ENCODE measurements at places on chromosomes 16 and 17.

DNA sequence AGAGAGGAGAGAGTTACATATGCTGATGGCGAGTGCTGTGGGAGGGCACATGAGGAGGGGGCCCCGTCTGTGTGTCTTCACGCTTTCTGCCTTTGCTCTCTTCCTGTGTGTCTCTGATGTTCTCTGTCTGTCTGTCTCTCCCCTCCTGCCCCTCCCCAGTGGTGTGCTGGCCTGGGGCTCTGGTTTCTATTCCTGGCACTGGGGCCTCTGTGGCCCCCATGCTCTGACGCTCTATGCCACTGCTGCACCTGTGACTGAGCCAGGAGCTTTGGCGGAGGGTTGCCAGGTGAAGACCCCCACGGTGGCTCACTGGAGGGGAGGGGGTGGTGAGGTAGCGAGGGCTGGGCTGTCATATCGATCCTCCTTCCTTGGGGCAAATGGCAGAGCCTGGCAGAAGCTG lies 24.6 kb upstream of the BRD7 start:
- DNase-seq: no peak

DNA sequence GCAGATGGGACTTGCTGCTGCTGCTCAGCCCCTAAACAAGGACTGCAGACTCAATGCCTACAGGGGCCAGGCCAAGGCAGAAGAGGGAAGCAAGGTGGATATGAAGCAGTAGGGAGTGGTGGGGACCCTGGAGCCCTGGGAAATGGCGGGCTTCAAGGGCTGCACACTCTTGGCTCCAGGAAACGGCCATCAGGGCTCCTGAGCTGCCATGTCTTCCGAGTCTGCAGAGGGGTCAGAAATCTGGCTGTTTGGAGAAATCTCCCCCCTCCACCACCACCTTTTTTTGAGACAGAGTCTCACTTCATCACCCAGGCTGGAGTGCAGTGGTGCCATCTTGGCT lies 169.1 kb downstream of the KATNIP start:
- DNase-seq: no peak

DNA sequence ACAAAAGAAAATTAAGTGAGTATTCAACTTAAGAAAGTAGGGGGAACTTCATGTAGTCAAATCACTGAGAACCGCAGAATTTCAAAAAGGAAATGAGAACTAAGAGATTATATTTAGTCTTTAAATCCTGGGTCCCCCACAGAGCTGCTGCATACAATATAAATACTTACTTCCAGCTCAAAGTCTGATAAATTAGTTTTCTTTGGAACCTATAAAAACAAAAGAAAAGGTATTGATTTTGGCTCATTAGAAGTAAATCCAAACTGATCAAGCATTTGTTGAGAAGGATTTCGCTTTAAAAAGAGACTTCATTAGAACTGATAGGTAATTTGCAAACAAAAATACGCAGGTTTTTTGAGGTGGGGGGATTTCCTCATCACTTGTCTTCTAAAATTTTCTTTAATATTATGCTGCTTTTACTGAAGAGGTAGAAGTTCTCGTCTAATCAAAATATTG lies 21.9 kb downstream of the PARN start:
- DNase-seq: no peak

GRCh38 chr17:56593086-56593645 lies 333 bp upstream of the NOG start:
- peak; percentile 43 for DNase-seq

DNA sequence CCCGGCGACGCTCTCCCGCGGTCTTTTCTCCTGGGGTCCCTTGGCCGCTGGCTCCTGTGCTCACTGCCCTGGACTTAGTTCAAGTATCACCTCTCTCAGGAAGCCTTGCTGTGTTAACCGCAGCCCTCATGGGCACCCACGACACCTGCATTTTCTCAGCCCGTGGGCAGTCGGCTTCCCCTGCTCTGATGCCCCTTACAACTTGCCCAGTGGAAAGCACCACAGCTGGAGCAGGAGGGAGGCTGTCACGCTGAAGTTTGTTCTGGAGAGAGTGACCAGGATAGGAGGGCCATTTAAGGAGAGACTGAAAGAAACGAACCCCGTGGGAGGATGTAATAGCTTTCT lies 395 bp downstream of the STXBP4 start:
- DNase-seq: no peak

- no peak for DNase-seq
These were observed 39.4 kb downstream of the PLCG2 start for GRCh38 chr16:81818568-81818896.

- DNase-seq: no peak
These were observed 23.9 kb downstream of the GLG1 start for GRCh38 chr16:74582970-74583369.

DNA sequence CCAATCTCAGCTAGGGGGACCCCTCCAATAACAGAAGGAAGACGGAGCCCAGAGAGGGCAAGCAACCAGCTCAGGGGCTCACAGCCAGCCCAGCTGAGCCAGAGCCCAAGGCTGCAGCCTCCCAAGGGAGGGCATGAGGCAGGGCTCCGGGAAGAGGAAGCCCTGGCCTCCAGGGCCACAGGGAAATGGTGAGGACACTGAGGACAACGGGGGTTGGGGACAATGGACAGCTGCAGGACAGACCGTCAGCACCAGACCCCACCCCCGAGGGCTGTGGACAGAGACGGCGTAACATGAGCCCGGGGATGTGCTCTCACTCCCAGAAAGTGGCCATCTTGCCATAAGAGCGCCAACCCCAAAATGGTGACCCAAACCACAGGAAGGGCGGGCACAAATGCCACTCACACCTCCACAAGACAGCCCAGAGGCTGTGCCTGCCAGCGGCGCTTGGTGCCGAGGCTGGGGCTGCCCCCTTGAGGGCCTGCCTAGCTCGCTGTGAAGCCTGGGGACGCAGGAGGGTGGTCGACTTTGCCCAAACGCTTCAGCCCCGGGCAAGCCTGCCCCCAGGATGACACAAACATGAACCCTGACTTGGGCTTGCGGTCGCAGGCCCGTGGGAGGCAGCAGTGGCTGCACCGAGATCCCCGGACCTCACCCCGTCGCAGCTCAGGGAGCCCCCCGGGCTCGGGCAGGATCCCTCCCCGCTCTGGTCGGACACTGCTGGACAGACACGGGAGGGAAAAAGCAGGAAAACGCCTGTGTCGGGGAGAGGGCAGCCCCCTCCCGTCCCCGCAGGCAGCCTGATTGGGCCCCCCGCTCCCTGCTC lies 10.5 kb downstream of the PIMREG start:
- DNase-seq: no peak

DNA sequence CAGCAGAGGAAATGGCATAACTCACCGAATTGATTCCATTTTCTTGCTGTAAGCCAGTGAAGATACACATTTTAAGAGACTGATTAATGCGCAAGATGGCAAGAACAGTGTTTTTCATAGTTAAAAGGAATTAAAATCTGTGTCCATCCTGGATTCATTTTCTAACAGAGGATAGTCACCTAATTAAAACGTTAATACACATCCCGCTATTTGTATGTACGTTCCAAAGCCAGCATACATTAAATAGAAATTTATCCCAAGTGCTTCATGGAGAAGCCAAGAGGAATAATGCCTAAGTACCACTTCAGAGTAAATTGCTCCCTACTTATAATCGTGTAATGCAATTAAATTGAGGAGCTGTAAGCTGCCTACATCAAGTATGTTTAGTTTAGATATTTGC lies 49.9 kb downstream of the RBFOX1 start:
- DNase-seq: no peak

DNA sequence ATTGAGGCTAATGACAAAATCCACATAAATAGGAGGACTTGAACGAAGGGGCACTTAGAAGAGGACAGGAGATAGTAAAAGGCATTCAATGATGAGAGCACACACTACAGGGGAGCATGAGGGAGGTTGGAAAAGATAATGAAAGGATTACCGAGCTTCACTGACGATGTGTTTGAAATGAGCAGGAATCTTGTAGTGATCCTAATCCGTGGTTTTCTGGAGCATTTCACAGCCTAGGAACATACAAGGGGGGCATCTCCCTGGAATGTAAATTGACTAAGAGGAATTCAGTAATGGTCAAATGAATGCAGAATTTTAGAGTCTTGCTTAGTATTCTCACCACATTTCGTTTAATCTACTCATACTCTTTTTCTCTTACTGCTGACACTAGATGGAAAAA lies 5.2 kb downstream of the ATMIN start:
- DNase-seq: no peak

- DNase-seq: no peak
These were observed 13.7 kb upstream of the CD300E start for GRCh38 chr17:74637265-74637664.

DNA sequence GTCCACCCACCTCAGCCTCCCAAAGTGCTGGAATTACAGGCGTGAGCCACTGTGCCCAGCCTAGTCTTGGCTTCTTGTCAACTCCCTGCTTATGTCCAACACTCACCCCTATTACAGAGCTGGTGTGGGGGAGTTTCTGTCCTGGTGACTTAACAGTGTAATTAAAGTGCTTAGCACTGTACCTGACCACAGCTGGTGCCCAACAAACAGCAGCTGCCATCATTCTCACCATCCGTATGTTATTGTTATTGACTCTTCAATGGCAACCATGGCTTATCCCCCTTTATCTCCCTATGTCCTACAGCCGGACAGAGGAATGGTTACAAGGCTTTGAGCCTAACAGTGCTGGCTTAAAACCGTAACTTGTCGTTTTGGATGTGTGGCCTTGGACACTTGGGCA lies 17.0 kb upstream of the BRCA1 start:
- DNase-seq: no peak

DNA sequence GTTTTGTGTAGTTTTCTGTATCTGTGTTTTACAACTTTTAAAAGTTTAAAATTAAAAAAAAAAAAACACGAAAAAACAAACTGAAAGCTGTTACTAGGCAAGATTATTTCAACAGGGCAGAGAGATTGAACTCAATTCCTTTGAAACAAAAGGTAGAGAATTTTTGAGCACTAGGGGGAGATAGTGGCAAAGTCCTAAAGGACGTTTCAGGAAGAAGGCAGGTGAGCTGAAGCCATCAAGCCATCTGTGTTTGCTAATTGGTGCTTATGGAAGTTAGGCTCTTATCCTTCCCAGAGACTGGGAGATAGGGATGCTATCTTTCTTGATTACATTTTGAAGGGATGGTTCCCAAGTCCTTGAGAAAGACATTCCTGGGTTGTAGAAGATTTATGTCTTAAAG lies 70.6 kb upstream of the CLEC3A start:
- peak; percentile 56 for DNase-seq

DNA sequence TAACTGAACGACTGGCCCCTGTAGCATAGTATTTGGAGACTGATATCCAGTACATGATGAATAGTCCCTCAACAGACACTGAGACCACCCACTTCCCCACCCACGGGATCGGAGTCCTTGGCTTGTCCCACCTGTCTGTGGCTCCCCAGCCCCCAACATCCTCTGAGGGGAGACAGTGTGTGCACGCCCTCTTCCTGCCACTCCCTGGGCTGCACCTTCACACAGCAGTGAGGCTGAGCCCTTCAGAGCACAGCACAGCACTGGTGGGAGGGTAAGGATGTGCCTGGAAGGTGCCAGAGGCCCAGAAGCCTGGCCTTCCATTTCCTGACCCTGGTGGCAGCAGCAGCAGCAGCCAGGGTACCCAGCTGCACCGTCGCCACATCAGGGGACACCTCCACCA lies 11.0 kb downstream of the DNASE1 start:
- DNase-seq: no peak

- no peak for DNase-seq
These were observed 19.2 kb downstream of the FAM234A start for GRCh38 chr16:253833-254232.

DNA sequence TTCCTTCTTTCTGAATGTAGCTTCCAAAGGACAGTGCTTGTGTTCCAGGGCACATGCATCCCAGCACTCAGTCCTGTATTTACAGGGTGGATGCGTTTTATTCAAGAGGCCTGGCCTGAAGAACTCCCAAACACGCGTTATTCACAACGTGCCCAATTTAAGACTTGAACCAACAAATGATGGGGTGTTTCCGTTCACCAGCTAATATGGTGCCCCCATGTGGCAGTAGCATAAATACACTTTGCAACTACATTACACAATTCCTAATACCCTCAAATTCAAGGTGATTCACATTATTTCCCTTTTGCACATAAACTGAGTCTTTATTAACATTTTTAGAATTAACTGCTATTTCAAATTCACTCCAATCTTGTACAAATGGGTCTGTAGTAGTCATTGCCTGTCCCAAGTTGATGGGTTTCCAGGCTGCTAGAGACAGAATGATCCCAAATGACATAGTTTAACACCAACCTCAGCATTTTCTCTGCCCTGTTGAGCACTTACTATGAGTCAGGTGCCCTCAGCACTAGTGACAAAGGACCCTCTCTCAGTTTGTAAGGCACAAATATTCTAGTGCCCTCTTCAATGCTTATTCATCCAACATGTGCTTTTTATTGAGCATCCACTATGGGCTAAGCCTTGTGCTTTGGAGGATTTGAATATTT lies 26.9 kb downstream of the HSD17B2 start:
- DNase-seq: peak; percentile 32

DNA sequence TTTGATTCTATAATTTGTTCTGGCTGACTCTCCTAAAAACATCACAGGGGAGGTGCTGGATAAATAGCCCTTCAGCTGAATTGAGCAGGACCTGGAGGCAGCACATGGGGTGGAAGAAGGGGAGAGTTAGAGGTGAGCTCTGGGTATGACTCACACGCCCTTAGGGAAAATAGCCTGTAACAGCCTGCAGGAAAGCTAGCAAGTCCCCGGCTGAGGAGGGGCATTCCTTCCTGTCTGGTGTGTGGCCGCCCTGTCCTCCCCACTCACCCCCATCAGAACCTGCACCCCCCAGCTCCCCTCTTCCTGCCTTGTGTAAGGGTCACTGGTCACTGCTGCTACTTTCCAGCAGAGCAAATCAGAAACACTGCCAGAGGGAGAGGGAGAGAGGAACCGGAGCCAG lies 187.4 kb downstream of the C16orf95 start:
- DNase-seq: no peak

DNA sequence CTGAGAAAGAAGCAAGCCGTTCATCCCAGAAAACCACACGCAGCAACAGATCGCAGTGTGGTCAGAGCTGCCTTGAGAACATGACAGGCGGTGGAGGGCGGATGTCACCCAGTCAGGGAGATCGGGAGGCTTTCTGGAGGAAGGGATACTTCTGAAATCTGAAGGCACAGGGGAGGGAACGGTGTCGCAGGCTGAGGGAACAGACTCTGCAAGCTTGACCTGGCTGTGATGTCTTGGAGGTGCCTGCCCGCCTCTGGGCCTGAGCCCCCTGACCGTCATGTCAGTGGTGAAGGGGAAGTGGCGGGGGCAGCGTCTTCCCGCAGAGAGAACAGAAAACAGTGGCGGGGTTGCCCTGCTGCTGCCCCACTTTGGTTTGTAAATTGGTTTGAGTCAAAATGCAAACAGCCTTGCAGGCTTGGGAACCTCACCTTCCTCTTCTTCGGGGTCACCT lies 8.1 kb upstream of the ATP2A3 start:
- no peak for DNase-seq
